ENCODE measurements at places on chromosomes 12 and 14.
A peak's percentile ranks its signal among the peaks of the same experiment; 100 is the strongest.

DNA sequence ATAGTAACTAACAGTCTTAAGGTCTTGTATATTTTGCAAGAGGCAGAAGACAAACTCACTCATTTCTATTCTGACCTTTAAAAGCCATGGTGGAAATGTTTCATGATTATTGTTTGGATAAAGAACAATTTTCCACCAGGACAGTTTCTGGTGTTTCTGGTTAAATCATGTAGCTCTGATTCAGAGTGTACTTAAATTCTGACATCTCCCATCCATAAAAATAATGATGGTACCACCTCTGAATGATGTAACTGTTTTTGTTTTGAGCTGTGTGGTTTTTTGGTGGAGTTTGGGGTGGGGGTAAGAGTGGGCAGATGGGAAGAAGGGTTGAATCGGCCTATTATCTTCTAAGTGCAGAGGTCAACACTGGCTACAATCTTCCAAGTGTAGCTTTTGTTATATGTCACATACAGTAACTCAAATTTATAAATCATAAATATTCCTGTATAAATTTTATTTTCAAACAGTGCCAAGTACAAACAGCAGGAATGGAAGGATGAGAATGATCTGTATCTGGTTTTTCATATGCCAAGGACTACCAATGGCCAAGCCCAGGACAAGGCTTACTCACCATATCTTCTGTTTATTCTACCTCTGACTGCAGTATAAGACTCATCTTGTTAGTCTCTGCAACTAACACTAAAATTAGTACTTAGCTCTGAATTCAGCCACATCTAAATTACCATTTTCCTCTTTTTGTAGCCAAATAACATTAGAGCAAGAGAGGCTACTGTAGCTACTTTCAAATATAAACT lies 108.7 kb downstream of the BCAT1 start:
- peak; percentile 44 for DNase-seq

DNA sequence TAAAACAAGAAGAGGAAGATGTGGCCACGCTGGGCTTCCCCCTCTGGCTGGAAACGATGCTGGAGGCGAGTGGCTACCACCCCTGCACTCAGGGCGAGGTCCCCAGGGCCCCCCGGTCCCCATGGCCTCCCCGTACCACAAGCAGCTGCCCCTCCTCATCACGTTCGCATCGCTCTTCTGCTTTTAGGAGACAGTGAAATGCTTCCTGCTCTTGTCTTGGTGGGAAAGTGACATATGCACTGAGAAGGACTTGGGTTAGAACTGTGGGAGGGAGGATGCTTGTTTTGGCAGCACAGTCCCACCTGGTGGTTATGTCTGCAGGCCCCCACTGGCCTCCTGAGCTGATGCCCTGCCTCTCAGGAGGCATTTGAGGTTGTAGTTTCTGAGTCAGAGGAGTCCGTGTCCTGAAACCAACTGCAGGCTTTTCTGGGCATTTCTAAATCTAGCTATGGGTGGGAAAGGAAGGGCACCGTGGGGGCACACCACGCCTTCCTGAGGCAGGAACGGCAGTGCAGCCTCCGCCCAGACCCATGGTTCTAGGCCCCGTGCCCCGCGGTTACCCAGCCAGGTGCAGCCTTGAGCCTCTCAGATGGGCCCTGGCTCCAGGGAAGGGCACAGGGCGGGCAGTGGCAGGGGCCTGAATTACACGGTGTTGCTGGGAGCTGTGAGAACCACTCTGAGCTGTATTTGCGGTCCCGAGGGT lies 139.3 kb downstream of the ADGRD1 start:
- DNase-seq, result peak; percentile 4

GRCh38 chr12:26614011-26614616 lies 218.9 kb downstream of the ITPR2 start:
- peak; percentile 31 for DNase-seq

GRCh38 chr12:10179776-10180181 lies 947 bp downstream of the TMEM52B start:
- DNase-seq, result no peak

GRCh38 chr14:29717901-29718300 lies 209.7 kb downstream of the PRKD1 start:
- no peak for DNase-seq

DNA sequence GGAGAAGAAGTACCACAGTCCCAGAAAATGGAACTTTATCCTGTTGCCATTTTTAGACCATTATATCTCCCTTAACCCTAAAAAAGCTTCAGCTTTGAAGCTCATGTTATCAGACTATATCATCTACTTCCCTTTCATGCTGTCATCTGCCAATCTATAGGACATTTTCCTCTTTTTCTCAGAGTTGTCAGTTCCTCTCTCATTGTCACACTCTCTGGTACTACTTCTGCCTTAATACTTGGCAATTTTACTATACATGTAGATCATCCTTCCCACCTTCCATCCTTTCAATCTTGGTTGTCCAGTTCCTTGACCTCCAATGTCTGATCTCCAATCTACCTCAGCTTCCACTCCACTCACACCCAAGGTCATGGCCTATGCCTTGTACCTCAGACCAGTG lies 57.4 kb downstream of the SLC15A5 start:
- DNase-seq, result no peak

GRCh38 chr14:90608929-90609341 lies 207.3 kb downstream of the TTC7B start:
- DNase-seq, result no peak

DNA sequence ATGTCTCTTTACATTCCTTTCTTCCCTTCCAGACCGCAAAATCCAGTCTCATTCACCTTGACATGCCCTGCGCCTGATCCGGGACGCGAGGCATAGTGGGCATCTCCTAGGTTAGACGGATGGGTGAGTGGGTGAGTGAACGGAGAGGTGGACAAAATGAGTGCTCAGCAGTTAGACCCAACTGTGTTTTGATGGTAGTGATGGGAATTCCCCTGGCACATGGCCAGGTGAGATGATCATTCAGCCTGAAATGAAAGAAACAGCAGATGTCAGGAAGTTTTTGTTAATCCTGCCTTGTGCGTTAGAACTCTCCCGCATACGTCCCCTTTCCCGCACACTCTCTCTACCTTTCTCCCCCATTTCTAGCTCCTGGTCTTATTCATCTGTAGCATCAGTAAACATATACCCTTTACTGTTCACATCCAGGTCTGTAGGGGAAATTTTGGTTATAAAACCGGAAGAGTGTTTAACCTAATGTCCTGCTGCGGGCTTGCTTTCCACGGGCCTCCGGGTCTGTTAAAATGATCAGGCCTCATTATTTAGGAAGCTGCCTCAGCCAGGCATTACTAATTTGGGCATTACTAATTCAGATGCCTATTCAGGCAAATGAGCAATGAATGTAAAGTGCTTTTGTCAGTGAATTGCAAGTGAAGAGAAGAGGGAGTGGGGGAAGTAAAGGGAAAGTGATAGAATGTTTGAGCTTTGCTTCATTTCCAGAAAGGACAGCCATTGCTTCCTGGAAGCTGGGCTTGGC lies 172.8 kb downstream of the ETV6 start:
- peak; percentile 88 for DNase-seq

GRCh38 chr12:1668833-1669543 lies 21.9 kb upstream of the ADIPOR2 start:
- DNase-seq, result no peak

- DNase-seq, result no peak
These were observed 605.5 kb downstream of the DIO2 start for GRCh38 chr14:79605849-79606248.

- DNase-seq, result peak; percentile 42
These were observed 62.2 kb downstream of the GNG2 start for GRCh38 chr14:51922624-51923023.

- DNase-seq, result peak; percentile 70
These were observed 880.3 kb upstream of the MGAT4C start for GRCh38 chr12:87136330-87136976.

DNA sequence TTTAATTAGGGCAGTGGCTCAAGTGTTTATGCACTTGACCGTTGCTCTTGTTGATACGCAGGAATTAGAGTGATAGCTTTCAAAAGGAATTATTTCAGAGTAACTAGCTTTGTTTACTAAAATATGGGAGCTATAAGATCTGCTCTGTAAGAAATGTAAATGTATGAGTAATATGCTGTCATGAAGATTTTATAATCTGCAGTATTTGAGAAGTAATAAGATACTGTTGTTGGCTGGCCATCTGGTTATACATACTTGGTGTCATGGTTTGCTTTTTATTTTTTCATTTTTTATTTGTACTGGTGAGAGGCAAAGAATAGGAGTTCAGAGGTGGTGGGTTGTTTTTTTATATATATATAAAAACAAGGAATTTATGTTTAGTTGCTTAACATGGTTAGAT lies 58.5 kb downstream of the PLXNC1 start:
- DNase-seq, result peak; percentile 45

- DNase-seq, result no peak
These were observed 6.1 kb downstream of the SPRING1 start for GRCh38 chr12:116731801-116732200.

DNA sequence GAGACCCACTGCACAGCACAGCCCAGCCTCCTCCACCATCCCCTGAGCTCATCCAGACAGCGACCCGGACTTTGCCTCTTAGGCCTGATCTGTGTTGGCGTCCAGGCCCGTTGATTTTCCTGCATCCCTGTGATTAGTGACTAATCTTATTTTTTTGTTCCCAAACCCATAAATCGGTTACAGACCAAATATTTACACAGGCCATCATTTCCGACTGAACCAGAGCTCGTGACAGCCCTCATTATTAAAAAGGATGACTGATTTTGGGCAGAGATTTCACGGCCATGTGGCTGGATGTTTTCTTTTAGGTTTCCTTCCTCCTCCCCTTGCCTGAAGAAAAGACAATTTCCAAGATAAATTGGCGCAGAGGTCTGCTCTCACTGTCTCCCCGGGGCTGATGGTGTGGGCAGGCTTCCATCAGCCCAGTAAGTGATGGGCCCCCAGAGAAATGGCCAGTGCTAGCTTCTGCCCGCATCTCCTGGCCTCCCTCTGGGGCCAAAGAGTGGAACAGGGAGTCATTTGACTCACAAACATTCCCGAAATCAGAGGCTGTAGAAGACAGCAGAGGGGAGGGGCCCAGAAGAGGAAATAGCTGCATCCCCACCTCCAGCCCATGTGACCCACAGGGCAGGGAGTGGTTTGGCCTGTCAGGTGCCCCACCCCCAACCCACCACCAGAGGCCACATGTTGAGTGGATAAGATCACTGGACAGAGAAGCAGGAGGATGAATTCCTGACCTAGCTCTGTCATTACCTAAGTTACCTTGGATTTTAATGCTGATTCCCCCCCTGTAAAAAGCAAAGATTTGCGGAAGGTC lies 283.5 kb downstream of the KSR2 start:
- peak; percentile 11 for DNase-seq

DNA sequence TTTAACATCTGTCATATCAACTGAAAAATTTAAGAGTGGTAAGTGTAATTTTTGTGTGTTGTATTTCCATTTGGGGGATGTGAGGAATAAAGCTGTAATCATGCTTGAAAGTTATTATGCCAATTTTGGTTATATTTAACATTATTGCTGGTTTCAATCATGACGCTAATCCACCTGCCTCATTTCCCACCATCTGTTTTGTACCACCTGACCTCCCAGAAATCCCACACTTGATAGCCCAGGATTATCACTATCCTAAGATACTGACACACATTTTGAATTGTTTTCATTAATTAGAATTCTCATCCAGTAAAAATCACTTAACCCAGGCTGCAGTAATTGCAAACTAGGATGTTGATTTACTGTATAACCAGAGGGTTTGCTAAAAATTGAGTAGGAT lies 1119.8 kb downstream of the AACS start:
- no peak for DNase-seq

DNA sequence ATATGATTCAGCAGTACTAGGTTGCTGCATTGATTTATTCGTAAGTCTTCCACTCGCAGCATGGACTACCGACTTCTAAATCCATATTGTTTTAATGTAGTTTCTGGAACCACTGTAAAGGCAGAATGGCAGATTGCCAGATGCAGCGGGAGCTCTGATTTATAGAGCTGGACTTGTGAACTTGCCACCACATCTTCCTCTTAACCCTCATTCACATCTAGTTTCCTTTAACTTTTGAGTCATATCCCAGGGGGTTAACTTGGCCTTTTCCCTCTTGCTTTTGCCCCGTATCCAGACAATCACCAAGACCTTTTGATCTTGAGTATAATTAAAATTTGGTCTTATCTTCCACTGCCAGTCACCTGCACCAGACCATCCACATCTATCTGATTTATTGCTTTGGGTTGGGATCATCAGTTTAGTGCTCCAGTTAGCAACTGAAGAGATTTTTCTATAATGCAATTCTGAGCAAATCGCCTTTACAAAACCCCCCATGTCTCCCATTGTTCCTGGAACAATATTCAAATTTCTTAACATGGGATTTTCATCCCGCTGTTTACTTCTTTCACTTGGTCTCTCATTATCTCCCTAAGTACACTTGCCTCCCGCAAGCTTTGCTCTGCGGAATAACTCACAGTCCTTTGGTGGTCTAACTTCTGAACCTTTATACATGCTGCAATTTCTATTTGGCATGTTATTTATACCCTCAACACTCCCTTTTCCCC lies 130.5 kb downstream of the ACSS3 start:
- no peak for DNase-seq

DNA sequence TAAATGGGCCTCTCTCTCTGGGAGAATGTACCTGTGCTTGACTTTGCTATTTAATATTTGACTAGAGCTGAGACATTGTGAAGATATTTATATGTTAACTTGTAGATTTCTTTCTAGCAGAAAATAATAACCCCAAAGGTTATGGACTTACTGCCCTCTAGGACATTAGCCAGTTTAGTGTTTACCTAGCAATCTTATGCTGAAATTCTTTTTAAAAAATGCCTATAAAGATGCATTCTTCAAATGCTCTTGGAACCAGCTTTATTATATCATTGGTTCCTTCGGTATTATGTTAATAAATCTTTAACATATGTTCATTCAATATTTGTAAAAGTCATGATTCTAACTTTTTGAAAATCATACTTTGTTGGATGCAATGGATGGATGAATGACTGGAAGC lies 28.0 kb downstream of the GPR19 start:
- no peak for DNase-seq

- no peak for DNase-seq
These were observed 159.9 kb downstream of the PDE3A start for GRCh38 chr12:20528208-20528607.

- no peak for DNase-seq
These were observed 139.8 kb upstream of the SRRM4 start for GRCh38 chr12:118841588-118841987.

- peak; percentile 8 for DNase-seq
These were observed 20.9 kb upstream of the HECTD1 start for GRCh38 chr14:31228533-31228932.

- peak; percentile 63 for DNase-seq
These were observed 22.2 kb downstream of the MANSC1 start for GRCh38 chr12:12327802-12328201.

DNA sequence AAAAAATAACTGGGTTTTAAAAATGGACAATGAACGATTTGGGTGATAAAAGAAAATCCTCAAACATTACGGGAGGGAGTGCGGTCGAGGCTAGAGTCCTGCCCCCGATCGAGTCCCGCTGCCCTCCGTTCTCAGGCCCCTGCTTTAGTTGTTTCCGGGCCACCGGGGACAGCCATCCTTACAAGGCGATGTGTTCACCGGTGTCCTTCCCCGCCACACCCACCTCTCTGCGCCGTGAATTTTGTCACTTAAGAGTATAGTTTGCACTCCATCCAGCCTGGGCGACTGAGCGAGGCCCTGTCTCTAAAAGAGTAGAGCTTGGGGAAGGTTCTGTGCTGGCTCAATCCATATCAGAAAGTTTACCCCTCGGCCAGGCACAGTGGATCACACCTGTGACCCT lies 2.9 kb downstream of the ULK1 start:
- no peak for DNase-seq

- DNase-seq, result no peak
These were observed 106.3 kb upstream of the FRMD6 start for GRCh38 chr14:51545396-51545795.

All from iris pigment epithelial cell (primary cell).